ENCODE measurements at places on chromosomes 5 and 9.

GRCh38 chr5:5320062-5320805 lies 102.2 kb upstream of the ICE1 start:
- no peak for DNase-seq

GRCh38 chr9:37974506-37975173 lies 70.7 kb upstream of the SLC25A51 start:
- no peak for DNase-seq

DNA sequence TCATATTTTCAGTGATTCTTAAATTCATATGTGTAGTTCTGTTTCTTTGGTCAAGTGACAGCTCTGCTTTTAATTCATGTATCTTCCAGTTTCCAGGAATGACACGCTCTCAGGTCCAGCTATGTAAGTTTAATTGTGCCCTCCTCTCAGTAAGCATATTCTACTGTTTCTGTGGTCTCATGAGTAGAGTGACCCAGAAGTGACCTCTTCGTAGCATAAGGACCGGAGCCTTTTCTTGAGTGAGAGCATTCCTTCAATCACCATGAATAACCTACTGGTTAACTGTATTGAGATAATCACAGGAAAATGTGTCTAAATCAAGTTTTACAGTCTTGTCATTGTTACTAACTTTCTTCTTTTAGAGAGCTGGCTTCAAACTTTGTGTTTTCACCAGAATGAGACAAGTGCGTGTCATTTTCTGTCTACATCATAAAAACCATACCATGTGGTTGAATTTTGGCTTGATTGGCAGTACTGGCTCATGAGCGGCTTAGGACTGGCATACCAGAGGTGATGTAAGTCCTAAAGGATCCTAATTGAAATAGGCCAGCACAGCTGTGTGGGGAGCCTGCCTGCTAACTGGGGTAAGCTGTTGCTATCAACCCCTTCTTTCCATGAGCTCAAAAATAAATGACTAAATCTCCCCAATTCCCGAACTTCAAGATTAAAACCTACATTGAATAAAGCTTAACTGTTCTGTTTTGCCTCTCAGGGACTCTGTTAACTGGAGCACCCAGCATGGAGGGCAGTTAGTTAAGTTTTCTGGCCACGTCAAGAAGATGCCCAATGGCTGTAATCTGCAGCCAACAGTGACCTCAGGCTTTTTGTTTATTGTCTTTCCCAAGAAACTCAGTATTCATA lies 4.8 kb downstream of the ADAMTSL1 start:
- no peak for DNase-seq

GRCh38 chr5:181005791-181006190 lies 17.1 kb downstream of the BTNL3 start:
- no peak for DNase-seq

- peak; percentile 59 for DNase-seq
These were observed 744 bp downstream of the OTULIN start for GRCh38 chr5:14665101-14665822.

GRCh38 chr9:20351715-20352114 lies 270.6 kb downstream of the MLLT3 start:
- DNase-seq = no peak

- no peak for DNase-seq
These were observed 26.0 kb upstream of the ANXA1 start for GRCh38 chr9:73125651-73126050.

DNA sequence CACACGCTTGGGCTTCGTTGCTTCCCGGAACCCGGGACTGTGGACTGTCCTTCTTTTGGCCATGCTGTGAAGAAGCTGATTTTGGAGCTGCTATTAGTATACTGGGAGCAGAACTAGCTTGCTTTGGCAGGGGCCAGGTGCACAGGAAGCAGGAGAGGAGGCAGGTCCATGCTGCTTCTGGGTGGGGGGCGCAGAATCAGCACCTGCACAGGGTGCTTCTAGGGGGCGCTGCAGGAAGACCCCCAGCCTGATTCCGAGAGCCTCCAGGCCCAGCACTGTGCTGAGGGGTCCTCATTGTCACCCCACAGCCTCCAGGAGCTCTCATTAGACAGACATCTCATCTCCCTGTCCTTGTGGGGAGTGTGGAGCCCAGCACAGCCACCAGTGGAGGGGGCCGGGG lies 252.6 kb upstream of the IRX4 start:
- DNase-seq = no peak

Data from stimulated activated CD8-positive, alpha-beta memory T cell treated with anti-CD3 and anti-CD28 coated beads, Interleukin-4, amount 100 ng/mL, for 48 hours (primary cell).